ENCODE measurements at places on chromosomes 5 and 9. TPM values are rescaled to one million over a fixed set of nuclear protein-coding genes. Genes with fewer than 3 reads are reported as not detected.

DNA sequence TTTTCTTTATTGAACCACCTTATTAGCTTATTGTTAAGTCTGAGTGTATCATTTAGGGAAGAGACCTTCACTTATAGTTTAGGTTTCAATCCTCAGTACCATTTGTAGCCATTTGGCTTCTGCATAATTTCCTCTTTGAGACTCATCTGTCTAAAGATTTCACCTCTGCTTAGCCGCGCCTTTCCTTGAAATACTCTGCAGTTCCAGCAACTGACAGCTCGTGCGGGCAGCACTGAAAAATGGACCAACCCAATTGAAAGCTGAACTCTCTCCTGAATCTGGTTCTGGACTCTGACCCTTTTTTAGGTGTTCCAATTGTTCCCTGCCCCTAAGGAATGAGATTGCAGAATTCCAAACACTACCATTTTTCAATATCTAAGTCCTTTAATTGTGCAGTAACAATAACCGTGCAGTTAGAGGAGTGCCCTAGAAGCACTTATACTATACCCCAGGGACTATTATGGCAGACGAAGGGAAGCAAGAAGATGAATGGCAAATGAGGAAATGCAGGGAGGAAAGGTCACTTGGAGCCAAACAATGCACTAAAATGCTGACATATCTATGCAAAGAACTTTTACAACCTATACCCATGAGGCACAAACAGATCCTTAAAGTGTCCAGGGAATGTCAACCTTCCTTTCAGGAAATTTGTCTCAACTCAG lies 50.1 kb upstream of the PDE4D start:
- no peak for DNase-seq

GRCh38 chr5:80864706-80865435 lies 95.3 kb upstream of the RASGRF2 start:
- no peak for DNase-seq

GRCh38 chr5:129945028-129945427 lies 40.8 kb downstream of the CHSY3 start:
- DNase-seq, result no peak

- DNase-seq, result no peak
These were observed 534.5 kb downstream of the TMEM38B start for GRCh38 chr9:106228861-106229260.

- DNase-seq, result no peak
These were observed 1619.0 kb upstream of the WWC1 start for GRCh38 chr5:166672431-166672830.

DNA sequence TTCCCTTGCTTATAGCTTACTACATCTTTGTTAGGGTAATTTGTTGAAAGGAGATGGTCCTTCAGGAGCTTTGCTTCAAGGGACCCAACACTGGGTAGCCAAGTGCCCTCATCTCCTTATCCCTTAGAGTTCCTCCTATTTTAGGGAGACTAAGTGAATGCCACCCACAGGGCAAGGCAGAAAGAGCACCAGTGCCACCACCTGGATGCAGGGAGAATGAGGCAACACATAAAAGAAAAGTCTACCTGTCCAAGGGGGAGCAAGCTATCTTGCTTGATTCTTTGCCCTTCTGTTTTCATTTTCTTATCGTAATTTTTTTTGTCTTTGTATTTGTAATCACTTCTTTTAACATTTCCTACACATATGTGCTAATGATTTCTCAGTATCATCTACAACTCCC lies 205.5 kb downstream of the NPR3 start:
- no peak for DNase-seq

SARDH gene
- 0.30 TPM for total RNA-seq
